HCT116 (cell line): ENCODE measurements at places on chromosomes 5 and 9. TPM values are rescaled to one million over a fixed set of nuclear protein-coding genes. Genes with fewer than 3 reads are reported as not detected.

DNA sequence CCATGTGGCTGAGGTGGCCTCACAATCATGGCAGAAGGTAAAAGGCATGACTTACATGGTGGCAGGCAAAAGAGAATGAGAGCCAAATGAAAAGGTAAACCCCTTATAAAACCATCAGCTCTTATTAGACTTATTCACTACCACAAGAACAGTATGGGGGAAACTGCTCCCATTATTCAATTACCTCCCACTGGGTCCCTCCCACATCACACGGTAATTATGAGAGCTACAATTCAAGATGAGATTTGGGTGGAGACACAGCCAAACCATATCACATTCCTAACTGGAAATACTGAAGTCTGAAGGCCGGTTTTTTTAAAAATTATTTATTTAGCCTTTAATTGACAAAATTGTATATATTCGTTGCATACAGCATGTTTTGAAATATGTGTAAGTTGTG, 28.5 kb downstream of the FBXL7 start:
- H3K27ac ChIP-seq, result no peak overlapping the region
- no peaks in the 10 kb centered on the region for H3K36me3 ChIP-seq
- no peaks in the 10 kb centered on the region for H3K27me3 ChIP-seq

DNA sequence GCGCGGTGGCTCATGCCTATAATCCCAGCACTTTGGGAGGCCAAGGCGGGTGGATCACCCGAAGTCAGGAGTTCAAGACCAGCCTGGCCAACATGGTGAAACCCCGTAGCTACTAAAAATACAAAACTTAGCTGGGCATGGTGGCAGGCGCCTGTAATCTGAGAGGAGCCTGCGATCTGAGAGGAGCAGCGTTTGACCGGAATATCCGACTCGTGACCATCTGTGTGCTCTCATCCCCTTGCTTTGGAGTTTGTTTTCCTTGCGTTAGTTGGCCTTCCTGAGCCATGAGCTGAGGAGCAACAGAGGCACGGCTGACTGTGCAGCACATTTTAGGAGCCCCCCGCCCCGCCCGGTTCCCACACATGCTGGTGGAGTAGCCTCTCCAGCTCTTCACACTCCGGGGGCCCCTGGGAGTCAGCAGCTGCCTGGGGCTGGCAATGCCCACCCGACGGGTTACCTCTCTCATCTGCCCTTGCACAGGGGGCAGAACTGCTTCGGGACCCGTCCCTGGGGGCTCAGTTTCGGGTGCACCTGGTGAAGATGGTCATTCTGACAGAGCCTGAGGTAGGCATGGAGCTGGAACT, 3.0 kb downstream of the ADAMTS13 start:
- no peak overlapping the region for H3K4me3 ChIP-seq
- DNase-seq, result no peak
- H3K4me1 ChIP-seq, result peaks cover 12% of the 10 kb centered on the region
- no peak overlapping the region for H3K27ac ChIP-seq
- no peaks in the 10 kb centered on the region for H3K27me3 ChIP-seq
- no peaks in the 10 kb centered on the region for H3K36me3 ChIP-seq

DNA sequence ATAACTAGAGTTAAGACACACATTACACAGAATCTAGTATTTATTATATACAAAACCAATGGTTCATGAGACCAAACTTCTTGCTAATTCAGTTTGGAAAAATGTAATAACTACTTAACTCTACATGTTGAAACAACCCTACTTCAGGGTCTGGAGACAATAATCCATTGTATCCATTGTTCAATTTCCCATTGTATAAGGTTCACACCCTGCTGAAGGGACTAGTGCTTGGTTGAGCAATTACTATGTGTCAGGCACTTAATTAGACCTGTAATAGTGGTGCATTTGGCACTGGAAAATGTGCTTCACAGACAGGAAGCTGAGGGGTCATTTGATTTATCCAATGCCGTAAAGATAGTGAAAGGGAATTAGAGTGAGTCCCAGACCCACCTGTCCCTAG, 114.3 kb upstream of the PAPPA start:
- no peak overlapping the region for H3K27ac ChIP-seq
- DNase-seq, result no peak
- H3K4me1 ChIP-seq, result no peaks in the 10 kb centered on the region
- no peaks in the 10 kb centered on the region; the same call in none of the 2 replicates for H3K27me3 ChIP-seq
- H3K4me3 ChIP-seq, result no peak overlapping the region

DNA sequence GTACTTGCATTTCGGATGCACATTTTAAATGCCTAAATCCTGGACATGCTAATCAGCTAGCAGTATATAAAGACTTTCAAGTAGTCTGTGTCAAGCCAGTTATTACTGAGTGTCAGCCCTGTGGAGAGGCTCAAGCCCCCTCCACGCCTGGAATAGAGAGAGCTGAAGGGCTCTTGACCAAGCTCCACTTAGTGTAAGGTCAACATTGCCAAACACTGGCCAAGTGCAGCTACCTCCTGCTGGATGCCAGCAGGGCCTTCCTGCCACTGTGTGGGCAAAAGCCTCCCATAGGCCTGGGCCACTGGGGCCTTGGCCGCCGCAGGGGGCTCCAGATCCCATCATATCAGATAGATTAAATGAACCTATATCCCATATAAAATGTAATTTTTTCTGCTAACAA, 239.4 kb upstream of the PANK3 start:
- no peaks in the 10 kb centered on the region for H3K36me3 ChIP-seq
- DNase-seq, result no peak
- peaks cover 88% of the 10 kb centered on the region for H3K27me3 ChIP-seq
- no peak overlapping the region for H3K27ac ChIP-seq
- no peak overlapping the region for H3K4me3 ChIP-seq

- H3K27ac ChIP-seq, result no peak overlapping the region
- H3K36me3 ChIP-seq, result no peaks in the 10 kb centered on the region
- DNase-seq, result no peak
- H3K4me3 ChIP-seq, result no peak overlapping the region
Observed at GRCh38 chr9:91711755-91712601, 238.1 kb downstream of the ROR2 start.

DNA sequence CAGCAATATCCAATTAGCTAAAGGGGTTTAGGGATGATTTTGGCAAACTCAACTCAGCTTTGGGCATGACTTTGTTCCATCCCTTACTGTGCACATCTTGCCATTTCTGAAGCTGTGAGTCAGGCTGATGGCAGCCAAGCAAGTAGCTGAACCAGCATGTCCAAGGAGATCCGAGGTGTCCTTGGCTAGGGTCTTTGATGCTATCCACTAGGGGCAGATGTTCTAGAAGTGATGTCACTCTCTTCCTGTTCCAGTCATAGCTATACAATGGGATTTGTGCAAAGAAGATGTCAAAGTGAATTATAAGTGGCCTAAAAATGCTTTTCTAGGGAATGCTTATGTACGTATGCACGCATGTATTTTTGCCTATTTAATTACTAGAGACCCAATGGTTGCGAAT, 160.8 kb upstream of the PAPPA start:
- no peak overlapping the region for H3K27ac ChIP-seq
- H3K4me3 ChIP-seq, result no peak overlapping the region
- H3K36me3 ChIP-seq, result no peaks in the 10 kb centered on the region
- H3K4me1 ChIP-seq, result peaks cover 13% of the 10 kb centered on the region
- H3K27me3 ChIP-seq, result no peaks in the 10 kb centered on the region
- DNase-seq, result no peak

DNA sequence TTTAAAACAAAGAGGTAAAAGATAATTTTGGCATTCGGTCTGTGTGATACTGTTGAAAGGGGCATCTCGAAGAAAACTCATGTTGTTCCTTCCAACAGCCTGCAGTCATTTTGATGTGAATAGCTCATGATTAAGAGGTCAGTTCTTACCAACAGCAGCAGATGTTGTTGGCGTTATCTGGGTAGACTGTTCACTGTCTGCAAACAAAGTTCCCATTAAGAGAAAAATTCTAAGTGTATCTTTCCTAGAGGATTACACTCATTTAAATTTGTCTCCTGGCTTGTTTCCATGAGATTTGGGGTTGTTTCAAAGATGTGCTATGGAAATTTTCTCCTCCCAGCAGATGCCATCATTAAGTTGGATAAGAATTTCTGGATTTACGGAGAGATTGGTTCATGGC, 138.2 kb upstream of the RORB start:
- DNase-seq, result no peak
- no peak overlapping the region for H3K27ac ChIP-seq
- no peaks in the 10 kb centered on the region for H3K4me1 ChIP-seq
- H3K36me3 ChIP-seq, result no peaks in the 10 kb centered on the region
- no peak overlapping the region for H3K4me3 ChIP-seq

DNA sequence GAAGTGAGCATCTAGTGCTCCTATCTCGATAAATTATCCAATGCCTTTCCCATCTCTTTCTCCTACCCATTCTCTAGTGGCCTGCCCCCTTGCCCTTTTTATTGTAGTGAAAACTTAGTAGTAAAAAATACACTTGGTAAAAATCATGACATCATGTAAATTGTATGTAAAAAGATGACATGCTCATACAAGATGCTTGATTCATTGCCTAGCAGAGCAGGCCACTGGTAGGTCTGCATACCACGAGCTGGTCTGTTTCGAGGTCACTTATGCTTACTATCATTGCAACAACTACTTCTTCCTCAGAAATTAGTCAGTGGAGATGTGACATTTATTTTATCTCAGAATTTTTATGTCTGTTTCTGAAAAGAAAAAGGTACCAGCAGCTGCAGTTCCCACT, 177.3 kb downstream of the C9orf152 start:
- H3K4me3 ChIP-seq, result no peak overlapping the region
- no peaks in the 10 kb centered on the region for H3K27me3 ChIP-seq
- H3K27ac ChIP-seq, result no peak overlapping the region

DNA sequence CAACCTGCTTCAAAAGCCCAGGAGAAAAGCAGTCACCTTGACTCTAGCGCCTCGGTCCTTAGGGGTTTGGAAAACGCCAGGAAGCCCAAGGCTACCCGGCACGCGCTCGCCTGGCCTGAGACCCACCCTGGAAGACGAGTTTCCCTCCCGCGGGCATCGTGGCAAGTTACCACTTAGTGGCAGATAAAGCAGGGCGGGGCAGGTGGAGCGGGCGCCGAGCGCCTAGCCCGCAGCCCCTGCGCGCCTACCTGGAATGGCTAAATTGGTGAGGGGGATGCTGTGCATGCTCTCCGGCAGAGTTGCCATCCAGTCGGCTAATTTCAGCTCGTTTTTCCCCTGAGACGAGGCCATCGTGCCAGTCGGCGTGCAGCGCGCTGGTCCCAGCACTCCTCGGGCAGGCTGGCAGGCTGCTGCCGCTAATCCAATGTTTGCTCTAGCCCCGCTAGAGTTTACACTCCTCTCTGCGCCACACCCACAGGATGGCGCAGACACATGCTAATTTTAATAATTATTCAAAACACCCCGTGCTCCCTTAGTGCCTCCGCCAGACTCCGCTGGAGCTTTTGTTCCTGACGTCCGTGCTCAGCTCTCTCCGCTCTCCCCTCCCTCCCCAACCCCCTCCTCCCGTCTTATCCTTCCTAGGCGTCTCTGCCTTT, at the start of gene PLCXD3:
TSS of gene PLCXD3 (minus strand) at position 426 of the 656 bp plus-strand sequence. CDS start at position 351, 75 bp downstream.
- no peak within 1 kb of the TSS for H3K4me3 ChIP-seq
- H3K4me1 ChIP-seq, result no peaks in the 10 kb centered on the region
- H3K36me3 ChIP-seq, result no peaks in the 10 kb centered on the region
- H3K27ac ChIP-seq, result no peak within 1 kb of the TSS
- no peaks in the 10 kb centered on the region for H3K27me3 ChIP-seq
- no peak for DNase-seq

GRCh38 chr5:132561601-132562000, 4.8 kb downstream of the RAD50 start:
- no peak overlapping the region for H3K27ac ChIP-seq
- peaks cover 10% of the 10 kb centered on the region for H3K4me1 ChIP-seq
- no peaks in the 10 kb centered on the region for H3K27me3 ChIP-seq
- H3K4me3 ChIP-seq, result no peak overlapping the region

GRCh38 chr5:142601432-142601831, 84.5 kb downstream of the FGF1 start:
- H3K36me3 ChIP-seq, result no peaks in the 10 kb centered on the region
- peaks cover 18% of the 10 kb centered on the region for H3K4me1 ChIP-seq
- H3K27me3 ChIP-seq, result no peaks in the 10 kb centered on the region

DNA sequence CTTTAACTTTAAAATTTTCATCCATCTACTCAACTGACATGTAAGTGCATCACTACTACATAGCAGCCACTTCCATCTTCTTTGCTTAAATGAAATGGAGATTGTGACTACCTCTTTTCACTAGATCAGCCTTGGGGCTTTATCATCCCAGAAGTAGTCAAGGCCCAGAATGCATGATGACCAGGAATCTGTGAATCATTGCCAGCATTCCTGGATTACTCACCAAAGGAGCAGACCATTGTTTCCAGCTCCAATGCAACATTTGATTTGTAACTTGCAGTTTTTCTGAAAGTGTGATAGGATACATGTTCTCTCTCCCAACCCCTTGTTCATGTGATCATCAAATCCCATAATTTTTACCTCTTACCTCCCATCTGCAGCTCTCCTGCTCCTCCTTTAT, 65.1 kb downstream of the PLPPR1 start:
- H3K36me3 ChIP-seq, result no peaks in the 10 kb centered on the region
- H3K27me3 ChIP-seq, result peaks cover 12% of the 10 kb centered on the region
- no peak for DNase-seq
- no peak overlapping the region for H3K4me3 ChIP-seq
- no peak overlapping the region for H3K27ac ChIP-seq

DNA sequence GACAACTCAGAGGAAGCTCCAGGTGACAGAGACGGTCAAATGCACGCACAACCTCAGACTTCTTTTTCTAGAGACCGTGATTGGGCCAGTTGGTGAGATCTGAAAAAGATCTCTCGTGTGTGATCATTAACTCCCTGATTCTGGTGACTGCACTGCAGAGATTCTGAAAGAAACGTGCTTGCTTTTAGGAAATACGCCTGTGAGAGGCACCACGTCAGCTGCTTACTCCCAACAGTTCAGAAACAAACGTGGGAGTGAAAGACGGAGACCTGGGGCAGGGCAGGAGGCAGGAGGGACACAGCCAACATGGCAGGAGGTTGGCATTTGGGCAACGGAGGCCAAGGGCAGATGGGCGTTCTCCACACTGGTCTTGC, 15.9 kb downstream of the SLC12A7 start:
- H3K36me3 ChIP-seq, result 0 out of 2 replicates have a peak, but pooled peaks cover 4% of the 10 kb centered on the region
- no peak for DNase-seq
- H3K27ac ChIP-seq, result no peak overlapping the region
- no peak overlapping the region for H3K4me3 ChIP-seq

DNA sequence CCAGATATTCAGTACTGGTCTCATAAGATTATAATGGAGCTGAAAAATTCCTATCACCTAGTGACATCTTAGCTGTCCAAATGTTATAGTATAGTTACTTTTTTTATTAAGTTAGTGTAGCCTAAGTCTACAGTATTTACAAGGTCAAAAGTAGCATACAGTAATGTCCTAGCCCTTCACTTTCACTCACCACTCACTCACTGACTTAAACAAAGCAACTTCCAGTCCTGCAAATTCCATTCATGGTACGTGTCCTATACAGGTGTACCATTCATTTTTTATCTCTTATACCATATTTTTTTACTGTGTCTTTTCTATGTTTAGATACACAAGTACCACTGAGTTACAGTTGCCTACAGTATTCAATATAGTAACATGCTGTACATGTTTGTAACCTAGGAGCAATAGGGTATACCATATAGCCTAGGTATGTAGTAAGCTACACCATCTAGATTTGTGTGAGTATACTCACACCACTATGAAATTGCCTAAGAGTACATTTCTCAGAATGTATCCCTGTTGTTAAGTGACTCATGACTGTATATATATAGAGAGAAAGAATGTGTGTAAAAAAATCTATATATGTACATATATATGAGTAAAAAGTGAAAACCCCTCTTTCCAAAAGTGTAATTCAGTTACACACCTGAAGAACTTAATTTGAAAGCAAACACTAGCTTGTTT, 234.8 kb upstream of the WWC1 start:
- H3K27ac ChIP-seq, result no peak overlapping the region
- peaks cover 4% of the 10 kb centered on the region; the same call in 1 of the 2 replicates for H3K27me3 ChIP-seq
- no peak overlapping the region for H3K4me3 ChIP-seq
- H3K4me1 ChIP-seq, result no peaks in the 10 kb centered on the region
- no peak for DNase-seq

Gene RBM27
- 15.2 TPM for total RNA-seq

Gene PPP3R2
- not detected for total RNA-seq

Gene KIF4B
- 0.12 TPM for total RNA-seq

Gene PARP8
- total RNA-seq, result 19.0 TPM

Gene FAM169A
- 23.2 TPM for total RNA-seq

Gene TAF11L7
- not detected for total RNA-seq

Gene ZNF354B
- total RNA-seq, result 11.6 TPM
